GM12864 (cell line): ENCODE measurements at places on chromosomes 7 and 10.

- DNase-seq, result no peak
Measured at GRCh38 chr10:131860806-131861440, 39.9 kb upstream of the PPP2R2D start.

- DNase-seq, result no peak
Measured at GRCh38 chr10:105577865-105578607, 936.9 kb downstream of the SORCS3 start.

GRCh38 chr7:30166155-30166840 is 31.5 kb downstream of the MTURN start:
- DNase-seq, result no peak

DNA sequence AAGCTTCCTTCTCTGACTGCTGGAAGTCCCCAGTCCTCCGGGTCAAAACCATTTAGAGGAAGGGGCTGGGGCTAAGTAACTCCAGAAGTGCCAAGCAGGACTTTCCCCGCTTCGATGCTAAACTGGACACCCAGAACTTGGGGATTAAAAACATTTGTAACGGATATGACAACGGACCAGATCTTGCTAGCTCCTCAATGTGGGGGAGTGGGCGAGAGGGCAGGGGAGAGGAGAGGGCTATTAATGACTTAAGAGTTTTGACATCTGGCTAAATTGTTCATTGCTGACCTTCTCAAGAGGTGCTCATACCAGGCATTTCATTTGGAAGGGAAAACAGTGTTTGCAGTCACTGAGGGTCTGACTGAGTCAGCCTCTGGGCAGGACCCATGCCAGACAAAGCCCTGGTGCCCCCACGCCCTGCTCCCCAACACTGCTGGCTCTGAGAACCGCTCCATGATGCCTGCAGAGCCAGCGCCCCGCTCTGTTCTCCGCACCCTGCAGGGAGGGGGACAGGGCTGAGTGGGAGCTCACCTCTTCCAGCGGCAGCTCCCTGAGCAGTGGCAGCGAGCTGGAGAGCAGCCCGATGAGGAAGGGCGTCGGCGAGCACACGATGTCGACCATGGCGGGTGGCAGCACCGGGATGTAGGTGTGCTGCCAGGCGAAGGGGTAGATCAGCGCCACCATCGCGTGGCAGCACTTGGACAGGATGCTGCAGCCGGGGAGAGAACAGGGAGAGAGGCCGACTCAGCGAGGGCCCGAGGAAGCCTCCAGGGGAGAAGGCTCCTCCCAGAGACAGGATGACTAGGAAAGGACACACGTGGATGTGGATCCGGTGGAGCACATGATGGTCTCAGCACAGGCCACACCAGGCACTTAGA is 47.7 kb upstream of the MKRN1 start:
- DNase-seq, result no peak

DNA sequence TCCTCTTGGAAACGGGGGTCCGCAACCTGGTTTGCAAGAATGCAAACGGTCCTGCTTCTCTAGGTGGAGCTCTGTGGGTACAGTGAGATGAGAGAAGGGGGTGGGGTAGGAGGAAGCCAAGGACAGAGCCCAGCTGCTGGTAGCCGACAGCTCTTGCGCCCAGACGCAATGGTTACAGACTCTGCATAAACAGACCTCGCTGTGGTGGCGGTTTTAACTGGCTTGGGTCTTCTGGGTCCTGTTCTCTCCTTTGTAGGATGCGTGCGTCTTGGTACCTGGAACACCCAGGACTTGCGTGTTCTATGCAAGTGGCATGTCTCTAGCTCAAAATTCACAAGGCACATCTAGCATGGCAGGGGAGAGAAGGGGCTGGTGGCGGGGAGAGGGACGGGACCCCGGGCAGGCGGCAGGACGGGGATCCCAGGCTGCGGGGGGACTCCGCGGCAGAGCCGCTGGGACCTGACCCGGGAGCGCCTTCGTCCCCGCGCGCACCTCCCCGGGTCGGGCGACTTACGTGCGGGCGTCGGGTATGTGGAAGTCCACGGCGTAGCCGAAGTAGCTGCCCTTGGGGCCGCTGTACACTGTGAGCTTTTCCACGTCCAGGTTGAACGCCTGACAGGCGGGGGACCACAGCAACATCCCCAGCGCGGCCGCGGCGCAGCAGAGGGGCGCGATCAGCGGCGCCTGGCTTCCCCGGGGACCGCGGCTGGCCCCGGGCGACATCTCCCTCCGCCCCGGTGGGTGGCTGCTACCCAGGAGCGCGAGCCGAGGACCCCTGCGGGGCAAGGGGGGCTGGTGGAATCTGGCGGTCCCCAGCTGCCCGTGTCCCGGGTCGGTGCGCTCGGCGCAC is 448 bp downstream of the ITGA8 start:
- no peak for DNase-seq

DNA sequence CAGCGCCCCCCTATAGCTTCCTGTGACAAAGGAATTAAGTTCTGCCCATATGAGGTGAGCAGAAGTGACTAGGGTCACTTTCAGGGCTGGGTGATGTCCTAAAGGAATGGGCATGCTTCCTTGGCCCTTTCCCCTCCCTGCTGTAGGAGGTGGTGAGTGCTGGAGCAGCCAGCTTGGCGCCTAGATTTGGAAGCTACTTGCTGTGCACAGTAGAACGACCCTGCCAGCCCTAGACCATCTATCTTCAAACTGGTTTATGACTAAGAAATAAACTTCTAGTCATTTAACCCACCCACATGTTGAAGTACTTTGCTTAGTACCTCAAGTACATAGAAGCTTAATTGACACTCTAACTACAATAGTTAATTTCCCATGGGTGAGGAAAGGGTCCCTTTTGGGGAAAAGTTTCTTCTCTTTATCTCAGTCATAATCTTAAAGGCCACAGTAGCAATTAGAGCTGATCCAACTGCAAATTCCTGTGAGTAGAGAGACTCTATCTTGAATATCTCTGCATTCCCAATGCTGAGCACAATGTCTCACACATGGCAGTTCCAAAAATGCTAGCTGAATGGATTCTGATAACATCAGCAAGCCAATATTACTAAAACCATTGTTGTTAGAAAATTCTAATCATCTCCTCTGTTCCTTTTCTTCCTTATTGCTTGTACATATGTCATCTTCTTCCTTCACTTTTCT is 227.2 kb downstream of the RELN start:
- no peak for DNase-seq

DNA sequence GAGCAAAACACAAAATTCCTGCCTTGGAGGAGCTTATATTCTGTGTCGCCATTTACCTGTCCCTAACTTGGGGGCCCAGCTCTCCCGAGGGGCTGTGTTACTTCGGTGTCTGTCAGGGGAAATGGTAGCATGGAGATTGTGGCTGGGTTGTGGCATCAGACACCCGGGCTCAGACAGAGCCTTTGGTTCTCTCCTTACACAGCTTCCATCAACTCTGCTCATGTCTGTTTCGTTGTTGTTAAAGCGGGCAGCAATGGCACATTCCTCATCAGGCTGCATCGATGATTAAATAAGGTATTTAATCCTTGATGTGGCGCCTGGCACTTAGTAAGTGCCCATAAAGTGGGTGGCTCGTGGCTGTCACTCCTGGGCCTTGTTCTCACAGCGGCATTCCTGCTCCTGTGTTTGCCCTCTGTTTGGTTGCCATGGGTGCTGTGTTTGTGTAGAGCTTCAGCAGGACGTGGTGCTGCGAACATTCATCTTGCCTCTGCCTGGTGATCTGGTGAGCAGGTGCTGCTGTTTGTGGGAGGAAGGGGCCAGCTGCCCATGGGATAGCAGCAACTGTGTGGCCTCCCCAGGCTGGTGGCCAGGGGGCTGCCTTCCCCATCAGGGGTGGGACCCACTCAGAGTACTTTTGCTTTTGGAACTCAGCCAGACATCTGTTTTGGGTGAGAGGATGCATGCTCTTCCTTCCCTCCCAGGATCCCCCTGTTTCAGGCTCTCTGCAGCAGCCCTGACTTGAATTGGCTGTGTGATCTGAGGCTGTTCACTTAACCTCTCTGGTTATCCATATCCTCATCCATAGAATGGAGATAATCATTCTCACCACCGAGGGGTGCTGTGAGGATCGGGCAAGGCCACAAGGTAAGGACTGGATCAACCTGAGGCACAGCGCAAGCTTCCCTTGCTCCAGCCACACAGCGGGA is 207.2 kb upstream of the SVIL start:
- no peak for DNase-seq

DNA sequence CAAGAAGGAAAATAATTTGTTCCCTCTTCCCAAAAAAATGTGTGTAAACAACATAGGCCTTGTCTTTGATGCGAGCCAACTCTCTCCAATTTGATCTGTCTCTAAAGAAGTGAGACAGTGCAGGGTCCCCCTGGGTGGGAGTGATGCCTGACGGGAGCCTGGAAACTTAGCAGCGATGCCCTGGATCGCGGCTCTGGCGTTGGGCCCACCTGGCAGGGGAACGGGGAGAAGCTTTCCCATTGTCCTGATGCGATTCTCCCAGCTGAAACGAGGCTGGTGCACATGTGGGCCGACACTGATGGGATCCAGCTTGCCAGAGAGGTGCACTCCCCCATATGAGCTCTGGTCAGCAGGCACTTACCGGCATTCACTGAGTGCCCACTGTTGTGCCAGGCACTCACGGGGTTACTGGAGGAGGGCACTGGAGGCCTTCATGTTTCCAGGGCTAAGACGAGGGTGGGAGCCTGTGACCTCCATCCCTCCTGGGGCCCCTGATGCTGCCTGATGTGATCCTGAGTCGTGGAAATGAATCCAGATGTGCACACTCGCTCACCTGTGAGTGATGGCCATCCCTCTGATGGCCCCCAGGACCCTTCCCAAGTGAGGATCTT is 132.8 kb downstream of the PTPN20 start:
- DNase-seq, result no peak

GRCh38 chr7:8442814-8443304 is 9.4 kb downstream of the NXPH1 start:
- DNase-seq, result no peak

GRCh38 chr10:117675514-117676055 is 133.0 kb downstream of the EMX2 start:
- no peak for DNase-seq

DNA sequence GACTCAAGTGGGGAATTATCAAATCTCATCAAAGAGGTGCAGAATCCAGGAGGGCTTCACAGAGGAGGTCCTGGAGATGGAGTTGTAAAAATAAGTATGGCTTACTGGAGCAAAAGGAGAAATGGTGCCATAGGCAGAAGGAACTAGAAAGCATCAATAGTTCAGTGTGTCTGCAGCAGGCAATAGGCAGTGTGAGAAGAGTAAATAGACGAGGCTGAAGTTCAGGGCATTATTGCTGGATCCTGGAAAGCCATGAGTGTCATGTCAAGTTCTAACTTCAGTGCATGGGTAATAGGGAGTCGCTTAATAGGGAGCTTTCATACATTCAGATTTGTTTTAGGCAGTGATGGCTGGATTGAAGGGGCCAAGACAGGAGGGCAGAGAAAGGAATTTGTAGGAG is 39.3 kb downstream of the CYP26A1 start:
- DNase-seq, result no peak

- DNase-seq, result no peak
Measured at GRCh38 chr10:108454793-108455192, 1290.3 kb upstream of the SORCS1 start.

DNA sequence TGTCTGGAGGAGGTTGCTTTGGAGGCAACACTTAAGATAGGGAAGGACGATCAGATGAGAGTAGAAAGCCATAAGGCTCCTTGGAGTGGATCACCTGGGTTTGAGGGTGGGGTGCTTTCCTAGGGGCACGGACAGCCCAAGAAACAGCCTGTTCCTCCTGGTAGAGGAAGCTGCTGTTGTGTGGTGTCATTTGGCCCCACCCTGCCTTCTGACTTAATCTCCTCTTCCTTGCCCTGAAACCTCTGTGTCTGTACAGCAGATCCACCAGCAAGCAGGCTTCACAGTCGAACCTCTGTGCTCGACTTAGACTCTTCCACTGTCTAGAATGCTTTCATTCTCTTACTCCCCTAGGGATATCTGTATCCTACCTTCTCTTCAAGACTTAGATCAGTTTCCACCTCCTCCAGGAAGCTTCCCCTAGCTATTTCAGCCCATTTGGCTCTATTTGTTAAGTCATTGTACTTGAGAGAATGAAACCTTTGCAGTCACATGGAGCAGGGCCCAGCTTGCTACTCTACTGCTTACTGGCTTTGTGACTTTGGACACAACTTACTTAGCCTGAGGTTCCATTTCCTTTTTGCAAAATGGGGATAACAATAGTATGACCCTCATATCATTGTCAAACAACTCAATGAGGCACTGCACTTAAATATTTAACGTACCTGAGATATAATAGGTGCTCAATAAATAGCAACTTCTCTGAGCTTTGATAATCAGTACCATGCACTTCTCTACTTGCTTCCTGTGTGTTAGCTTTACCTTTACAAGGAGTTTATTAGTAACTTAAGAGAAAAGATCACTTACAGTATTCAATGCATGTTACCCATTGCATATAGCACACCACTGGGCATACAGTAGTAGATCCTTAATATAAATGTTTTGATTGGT is 5.0 kb downstream of the MXI1 start:
- no peak for DNase-seq

DNA sequence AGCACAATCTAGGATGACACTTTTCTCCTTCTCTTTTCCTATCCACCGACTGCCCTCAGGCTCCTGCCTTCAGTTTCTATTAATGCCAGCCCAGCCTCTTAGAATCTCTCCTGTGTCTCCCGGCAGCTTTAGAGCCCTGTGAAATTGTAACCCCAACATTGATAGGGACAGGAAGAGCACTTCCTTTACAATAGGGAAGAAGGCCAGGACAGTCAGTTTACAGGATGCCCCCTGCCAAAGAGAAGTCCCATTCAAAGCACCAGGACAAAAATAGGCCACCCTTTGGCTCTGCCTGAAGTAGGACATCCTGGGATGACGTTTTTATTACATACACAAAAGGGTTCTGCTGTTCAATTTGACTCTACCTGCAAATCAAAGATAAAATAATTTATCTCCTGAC is 64.7 kb upstream of the ANK3 start:
- DNase-seq, result no peak

DNA sequence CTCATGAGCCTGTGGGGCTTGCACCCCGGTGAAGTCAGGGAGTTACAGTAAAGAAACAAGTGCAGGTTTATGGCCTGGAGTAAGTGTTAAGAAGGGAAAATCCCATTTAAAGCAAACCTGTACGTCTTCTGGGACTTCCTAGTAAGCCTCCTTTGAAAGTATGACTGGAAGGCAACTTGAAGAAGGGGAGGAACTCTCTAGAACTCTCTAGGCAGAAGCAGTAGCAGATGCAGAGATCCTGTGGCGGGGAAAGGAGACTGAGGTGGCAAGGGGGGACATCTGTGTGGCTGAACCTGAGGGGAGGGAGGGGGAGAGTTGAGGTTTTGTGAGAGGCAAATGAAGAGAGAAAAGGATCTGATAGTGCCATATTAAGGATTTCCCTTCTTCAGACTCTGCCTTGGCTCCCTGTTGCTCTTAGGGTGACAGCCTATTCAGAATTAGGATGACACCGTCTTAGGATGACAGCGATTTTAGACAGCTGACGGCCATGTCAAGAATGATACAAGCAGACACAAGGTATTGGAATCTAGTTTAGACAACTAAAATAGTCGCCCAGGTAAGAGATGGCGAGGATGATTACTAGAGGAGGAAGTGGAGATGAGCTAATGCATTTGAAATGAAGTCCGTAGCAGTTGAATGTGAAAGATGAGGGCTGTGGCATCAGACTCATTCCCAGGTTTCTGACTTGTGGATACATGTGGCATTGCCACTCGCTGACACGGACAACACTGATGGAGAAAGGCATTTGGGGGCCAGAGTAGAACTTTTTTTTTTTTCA is 29.0 kb downstream of the CUL1 start:
- no peak for DNase-seq

- no peak for DNase-seq
Measured at GRCh38 chr7:138316421-138317043, 143.5 kb upstream of the TRIM24 start.

- no peak for DNase-seq
Measured at GRCh38 chr10:70985824-70986622, 97.7 kb upstream of the PCBD1 start.

GRCh38 chr10:14072541-14072940 is 258.2 kb downstream of the FRMD4A start:
- no peak for DNase-seq
